ENCODE measurements at places on chromosomes 2 and 18.

DNA sequence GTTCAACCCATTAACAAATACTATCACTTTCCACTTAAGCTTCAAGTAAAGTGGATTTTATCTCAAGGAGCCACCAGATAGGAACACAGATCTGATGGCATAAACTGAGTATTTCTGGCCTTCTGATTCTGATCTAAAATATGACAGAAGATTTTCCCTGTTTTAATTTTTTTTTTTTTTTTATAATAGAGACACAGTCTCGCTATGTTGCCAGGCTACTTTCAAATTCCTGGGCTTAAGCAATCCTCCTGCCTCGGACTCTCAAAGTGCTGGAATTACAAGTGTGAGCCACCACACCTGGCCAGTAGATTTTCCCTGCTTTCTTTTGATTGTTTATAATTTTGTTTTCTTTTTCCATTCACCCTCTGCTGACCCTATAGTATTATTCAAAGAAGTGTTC, 36.6 kb upstream of the SLC30A6 start:
- DNase-seq: no peak

DNA sequence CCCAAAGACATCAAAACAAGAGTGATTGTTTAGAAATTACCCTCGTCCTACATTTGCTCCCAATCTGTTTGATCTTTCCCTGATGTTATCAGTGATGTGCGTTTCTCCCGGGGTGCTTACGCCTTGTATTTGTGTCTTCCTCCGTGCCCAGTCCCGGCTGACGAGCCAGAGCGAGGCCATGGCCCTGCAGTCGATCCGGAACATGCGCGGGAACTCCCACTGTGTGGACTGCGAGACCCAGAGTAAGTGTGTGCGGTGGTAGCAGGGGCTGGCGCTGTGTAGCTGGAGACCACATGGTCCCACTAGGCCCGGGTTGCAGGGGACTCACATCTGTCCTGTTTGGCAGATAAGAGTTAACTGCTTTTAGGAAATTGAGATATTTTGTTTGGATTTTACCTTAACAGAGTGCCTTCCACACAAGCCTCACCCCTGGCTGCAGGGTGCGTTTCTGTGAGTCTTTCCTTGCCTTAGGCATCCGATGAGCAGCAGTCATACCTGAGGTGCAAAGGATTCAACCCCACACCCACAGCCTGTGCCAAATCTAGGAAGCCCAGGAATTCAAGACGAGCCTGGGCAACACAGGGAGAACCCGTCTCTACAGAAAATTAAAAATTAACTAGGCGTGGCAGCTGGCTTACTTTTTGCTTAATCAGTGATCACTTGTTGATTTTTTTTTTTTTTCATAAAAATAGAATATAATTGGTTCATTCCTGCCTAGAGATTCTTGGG, 127.4 kb downstream of the GBX2 start:
- DNase-seq: no peak

- DNase-seq: no peak
Measured at GRCh38 chr2:172480301-172481218, 53.2 kb downstream of the ITGA6 start.

DNA sequence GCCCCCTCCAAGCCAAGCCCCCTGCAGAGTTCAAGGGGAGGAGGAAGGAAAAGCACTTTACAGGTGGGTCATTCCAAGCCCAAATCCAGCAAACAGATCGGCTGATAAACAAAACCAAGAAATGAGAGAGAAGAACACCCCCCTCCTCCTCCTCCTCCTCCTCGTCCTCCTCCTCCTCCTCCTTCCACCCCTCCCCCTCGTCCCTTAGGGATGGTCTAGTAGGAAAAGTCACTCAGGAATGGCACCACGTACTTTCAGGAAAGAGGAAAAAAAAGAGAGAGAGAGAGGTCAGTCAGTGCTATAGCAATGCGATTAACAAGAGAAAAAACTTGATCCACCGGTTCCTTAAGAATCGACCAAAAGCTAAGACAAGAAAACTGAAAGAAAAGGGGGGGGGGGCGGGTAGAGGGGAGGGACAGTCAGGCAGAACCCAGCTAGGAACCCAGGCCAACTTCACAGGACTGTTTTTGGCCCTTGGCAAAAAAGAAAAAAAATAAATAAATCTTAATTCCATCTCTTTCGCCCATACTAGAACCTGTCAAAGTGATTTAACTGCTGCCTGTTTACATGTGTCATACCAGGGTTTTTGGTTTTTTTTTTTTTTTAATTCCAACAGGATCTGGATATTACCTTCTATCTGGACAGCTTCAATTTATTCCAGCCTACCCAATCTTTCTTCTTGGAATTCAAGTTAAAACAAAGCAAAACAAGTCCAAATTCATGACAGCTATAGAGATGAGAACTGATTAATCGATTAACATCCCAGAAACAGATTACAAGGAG, 906 bp downstream of the IKZF2 start:
- no peak for DNase-seq

DNA sequence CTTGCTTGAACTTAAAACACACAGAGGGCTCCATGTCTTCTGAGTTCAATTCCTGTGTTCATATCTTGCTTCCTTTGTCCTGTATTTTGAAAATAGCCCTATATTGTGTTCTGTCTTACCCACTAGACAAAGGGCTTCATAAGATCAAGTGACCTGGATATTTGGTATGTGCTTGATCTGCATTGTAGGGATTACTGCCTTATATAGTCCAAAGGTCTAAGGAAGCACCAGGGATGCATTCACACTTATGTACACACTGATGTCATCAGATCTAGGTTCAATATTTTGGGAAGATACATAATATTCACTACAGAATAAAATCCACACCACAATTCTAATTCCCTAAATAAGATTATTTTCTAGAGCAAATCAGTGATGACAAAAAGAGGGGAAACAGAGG, 278.0 kb upstream of the KYNU start:
- DNase-seq: no peak

GRCh38 chr2:191740759-191741158, 62.8 kb downstream of the NABP1 start:
- DNase-seq: no peak

- no peak for DNase-seq
Measured at GRCh38 chr2:42901076-42901640, 108.8 kb upstream of the HAAO start.

DNA sequence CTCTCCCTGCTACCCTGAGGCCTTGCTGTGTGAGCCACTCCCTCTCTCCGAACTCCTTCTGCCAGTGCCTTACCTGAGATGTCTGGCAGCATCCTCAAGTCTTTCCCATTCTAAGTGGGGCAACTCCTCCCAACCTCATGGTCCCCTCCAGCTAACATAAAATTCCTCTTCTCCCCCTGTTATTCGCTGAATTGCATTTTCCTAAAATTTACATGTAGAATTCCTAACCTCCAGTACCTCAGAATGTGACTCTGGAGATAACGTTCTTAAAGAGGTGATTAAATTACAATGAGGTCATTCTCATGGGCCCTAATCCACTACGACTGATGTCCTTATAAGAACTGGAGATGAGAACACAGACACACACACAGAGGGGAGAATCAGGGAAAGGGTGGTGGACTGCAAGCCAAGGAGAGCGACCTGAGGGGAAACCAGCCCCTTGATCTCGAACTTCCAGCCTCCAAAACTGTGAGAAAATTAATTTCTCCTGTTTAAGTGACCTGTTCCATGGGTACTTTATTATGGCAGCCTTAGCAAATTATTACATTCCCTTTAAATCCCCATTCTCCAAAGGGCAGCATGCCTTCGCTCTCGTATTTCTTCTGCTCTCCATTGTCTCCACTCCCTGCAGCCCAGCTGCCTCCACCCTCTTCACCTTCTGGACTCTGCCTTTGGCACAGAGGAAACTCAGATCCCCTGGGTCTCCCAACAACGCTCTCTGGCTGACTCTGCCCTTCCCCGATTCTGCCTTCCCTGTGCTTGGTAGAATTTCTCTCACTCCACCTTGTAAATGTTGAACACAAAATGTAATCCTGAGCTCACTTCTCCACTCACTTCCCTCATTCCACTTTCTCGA, 70.5 kb downstream of the TGIF1 start:
- DNase-seq: no peak

DNA sequence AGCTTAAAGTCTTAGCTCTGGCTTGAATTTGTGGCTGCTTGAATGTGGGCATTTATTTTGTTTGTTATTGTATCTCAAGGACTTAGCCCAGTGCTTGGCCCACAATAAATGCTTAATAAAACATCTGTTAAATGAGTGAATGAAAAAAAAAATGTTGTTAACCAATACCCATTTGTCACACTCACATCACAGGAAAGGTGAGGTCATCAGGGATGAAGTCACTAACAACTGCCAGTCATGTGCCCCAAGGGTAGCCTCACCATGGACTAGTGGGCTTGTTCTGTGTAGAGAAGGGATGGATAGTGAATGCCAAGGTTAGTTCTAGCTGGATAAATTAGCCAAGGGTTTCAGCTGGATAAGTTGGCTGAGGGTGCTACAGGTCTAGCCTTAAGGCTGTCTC, 3.0 kb downstream of the NRBP1 start:
- DNase-seq: no peak

- DNase-seq: no peak
Measured at GRCh38 chr2:232652505-232652851, 19.1 kb downstream of the EFHD1 start.

- DNase-seq: no peak
Measured at GRCh38 chr18:74370115-74370514, 54.5 kb downstream of the C18orf63 start.

- DNase-seq: no peak
Measured at GRCh38 chr18:49123431-49123830, 172.7 kb upstream of the SMAD7 start.

DNA sequence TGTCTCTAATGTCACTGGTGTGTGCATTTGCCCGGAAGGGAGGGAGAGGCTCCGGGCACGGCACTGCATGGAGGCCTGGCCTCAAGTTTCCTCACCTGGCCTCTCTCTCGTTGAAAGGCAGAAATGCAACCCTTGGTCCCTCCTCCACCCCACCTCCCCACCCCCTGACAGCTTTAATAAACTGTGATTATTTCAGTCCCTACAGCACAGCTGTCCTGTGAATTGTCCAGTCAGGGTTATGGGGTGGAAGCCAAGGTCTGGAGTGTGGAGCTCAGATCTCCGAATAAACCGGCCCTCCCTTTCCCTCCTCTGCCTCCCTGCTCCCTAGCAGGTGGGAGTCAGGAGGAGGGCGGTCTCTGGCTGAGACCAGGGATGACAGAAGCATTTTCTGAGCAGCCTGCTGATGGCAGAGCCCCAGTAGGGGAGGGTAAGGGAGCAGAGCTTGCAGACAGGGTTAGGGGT, 199.2 kb upstream of the SMAD2 start:
- no peak for DNase-seq

GRCh38 chr18:3283908-3284307, 22.0 kb downstream of the MYL12B start:
- DNase-seq: no peak

- no peak for DNase-seq
Measured at GRCh38 chr18:3599861-3600260, 149.9 kb downstream of the TGIF1 start.

- no peak for DNase-seq
Measured at GRCh38 chr2:216425008-216425787, 12.9 kb downstream of the SMARCAL1 start.

GRCh38 chr2:229835596-229836283, 86.1 kb downstream of the TRIP12 start:
- no peak for DNase-seq

- no peak for DNase-seq
Measured at GRCh38 chr2:239608260-239608659, 207.4 kb upstream of the HDAC4 start.

DNA sequence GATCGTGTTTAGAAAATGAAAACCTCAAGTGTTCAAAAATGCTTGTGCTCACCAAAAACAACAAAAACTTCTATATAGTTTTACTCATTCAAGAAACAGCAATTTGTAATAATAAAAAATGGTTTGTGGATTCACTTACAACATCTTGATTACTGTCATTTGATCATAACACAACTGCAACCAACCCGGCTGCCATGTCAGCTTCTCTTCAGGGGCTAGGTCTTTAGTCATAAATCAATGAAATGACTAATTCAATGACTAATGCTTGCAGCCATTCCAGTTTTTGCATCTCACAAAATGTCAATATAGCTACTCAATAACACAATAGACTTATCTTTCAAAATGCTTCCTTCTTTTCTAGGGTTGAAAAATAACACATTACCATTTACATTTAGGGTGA, 128.0 kb downstream of the OLA1 start:
- DNase-seq: no peak
